ENCODE measurements at places on chromosomes 6 and 20.

DNA sequence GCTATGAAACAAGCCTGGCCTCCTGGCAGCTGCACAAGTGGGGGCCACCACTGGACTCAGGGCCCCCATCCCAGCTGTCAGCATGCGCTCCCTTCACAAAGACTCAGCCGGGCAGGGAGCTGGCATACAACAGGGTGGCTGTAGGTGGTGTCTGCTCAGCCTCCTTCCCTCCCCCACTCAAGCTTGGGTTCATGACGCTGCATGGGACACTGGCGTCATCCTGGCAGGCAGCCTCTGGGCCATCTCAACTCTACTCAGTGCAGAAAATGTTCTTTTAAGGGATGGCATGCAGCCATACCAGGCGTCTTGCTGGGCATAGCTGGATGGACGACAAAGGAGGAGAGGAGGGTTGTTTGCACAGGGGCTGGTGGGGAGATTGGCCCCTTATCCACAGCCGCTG lies 30.5 kb downstream of the SAYSD1 start:
- peak; percentile 10 for DNase-seq

GRCh38 chr6:44842616-44843015 lies 455.1 kb downstream of the CDC5L start:
- DNase-seq = no peak

GRCh38 chr20:9298906-9299305 lies 215.5 kb upstream of the LAMP5 start:
- no peak for DNase-seq

DNA sequence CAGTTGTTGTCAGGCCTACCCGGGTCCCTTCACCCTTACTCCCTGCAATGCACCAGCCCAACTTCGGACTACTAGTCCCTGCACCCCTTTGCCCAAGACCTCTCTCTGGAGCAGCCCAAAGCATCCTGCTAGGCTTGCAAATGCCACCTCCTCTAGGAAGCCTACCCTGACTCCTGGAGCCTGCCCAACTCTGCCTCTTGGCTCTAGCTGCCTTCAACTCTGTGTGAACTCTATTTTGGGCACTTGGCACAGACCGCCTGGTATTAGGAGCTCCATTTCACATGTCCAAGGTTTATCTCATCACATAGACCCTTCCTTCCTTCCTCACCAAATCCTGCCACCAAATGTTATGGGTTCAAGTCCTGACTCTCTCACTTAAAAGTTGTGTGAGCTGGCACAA lies 80.6 kb downstream of the MDGA1 start:
- DNase-seq = no peak

- no peak for DNase-seq
Measured at GRCh38 chr6:169944061-169944337, 192.6 kb downstream of the ERMARD start.

DNA sequence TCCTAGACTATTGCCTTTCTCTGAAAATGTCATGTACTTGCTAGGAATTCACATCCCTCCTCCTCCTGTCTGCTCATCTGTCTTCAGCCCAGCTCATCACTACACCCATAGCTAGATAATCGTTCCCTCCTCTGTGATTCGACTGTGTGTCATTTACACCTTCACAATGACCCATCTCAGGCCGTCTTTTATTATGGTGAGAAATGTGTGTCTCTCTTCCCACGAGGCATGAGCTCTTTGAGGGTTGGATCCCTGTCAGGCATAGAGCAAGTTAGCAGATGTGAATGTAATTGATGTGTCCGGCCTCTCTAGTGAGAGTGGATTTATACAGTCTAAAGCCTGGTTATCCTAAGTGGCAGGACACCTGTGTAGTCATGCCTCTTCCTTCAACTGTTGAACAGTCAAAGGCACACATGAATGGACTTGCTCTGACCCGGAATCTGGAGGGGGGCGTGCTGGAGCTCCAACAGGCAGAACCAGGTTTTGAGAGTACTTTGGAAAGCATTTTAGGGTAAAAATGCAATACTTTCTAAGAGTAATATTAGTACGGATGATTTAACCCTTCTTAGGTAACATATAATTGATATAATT lies 182.1 kb downstream of the UTRN start:
- DNase-seq = no peak

DNA sequence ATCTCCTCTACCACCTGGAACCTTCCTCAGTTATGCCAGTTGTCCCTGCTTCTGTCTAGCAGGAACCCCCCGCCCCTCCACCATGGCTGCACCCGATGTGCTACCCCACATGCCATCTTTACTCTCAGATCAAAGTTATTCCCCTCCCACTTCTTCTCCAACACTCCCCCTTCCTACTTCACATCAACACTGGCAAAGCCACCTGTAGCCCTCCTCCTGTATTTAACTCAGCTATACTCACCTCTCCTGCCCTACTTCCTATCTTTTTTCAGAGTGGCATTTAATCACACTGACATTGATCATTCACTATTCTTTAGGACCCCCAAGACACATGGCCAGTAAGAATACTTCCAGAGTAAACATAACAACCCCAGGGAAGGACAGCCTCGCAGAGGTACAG lies 84.3 kb downstream of the MBOAT1 start:
- no peak for DNase-seq

- DNase-seq = no peak
Measured at GRCh38 chr6:72950114-72950860, 275.0 kb downstream of the KHDC1L start.

DNA sequence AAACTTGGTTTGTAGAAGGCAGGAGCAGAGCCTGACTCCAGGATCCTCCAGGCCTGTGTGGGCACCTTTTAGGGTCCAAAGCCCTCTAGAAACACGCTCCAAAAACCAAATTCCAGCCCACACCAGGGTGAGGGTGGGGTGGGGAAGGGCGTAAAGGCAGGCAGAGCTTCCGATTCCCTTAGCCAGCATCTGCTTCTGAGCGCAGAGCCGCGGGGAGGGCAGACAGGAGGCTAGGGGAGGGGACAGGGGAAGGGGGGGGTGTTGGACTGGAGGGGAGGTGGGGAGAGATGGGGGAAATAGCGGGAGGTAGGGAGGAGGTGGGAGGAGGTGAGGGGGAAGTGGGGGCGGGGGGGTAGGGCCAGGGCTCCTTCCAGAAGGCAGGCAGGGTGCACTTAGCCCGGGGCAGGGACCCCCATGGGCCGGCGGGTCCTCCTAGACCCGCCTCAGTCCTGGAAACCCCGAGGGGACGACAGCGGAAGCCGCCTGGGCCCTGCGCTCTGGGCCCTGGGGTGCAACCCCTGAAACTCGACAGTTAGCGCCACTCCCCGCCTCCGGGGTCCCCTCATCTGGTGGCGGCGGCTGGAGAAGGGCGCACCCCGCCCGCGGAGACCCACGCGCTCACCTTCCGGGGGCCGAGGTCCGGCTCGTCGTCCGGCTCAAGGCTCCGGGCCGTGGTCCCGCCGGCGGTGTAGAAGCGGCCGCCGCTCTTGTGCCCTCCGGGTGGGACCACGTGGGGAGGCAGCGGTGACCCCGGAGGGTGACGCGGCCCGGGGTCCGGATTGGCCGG lies 22.0 kb upstream of the FRMD1 start:
- no peak for DNase-seq

GRCh38 chr20:48482790-48483189 lies 345.0 kb downstream of the PREX1 start:
- no peak for DNase-seq

- peak; percentile 32 for DNase-seq
Measured at GRCh38 chr6:13338038-13338437, 9.7 kb upstream of the TBC1D7 start.

GRCh38 chr20:50995506-50995905 lies 27.4 kb downstream of the KCNG1 start:
- DNase-seq = no peak

DNA sequence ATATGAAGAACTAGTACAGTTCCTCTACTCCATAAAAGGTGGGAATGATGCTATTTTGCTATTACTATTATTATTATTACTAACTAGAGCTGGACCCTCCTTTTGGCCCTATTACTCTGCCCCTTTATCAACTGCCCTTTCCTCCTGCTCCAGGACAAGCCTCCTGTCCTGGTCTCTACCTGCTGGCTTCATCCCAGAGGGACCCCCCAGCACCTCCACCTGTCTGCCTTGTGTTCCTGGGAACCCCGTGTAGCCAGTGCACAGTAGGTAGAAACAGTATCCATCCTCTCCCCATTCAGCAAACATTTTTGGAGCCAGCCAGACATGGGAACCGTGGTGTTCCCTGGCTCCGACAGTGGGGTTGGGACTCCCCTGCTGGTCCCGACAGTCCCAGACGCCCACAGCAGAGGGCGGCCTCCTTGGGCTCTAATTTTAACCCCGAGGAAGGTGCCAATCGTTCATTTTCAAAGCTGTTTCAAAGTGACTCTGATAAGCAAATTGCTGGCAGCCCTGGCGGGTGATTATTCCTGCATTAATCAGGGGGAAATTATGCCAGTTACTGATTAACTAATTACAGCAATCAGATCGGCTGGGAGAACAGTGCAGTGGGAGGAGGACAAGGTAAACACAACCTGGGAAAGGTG lies 44.2 kb upstream of the MDGA1 start:
- no peak for DNase-seq

DNA sequence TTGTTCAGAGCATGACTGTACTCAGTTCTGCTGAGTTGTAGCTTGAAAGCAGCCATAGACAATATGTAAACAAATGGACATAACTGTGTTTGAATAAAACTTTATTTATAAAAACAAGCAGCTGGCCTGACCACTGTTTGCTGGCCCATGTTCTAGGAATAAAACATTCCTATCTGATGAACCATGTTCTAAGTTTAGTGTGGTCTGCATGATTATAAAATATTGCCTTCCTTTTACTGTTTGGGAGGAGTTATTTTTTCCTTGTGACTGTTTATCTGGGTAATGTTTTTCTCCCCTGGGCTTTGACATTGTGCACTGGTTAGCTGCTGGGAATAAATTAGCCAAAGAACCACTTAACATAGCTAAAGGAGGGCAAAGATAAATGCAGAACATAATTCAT lies 55.1 kb downstream of the CDS2 start:
- no peak for DNase-seq

- DNase-seq = no peak
Measured at GRCh38 chr6:112663698-112664097, 316.6 kb downstream of the RFPL4B start.

- DNase-seq = no peak
Measured at GRCh38 chr20:1656844-1657243, 735 bp downstream of the SIRPG start.

- no peak for DNase-seq
Measured at GRCh38 chr6:3878048-3878666, 29.0 kb downstream of the FAM50B start.

- peak; percentile 73 for DNase-seq
Measured at GRCh38 chr6:107670792-107671199, 153.3 kb downstream of the SCML4 start.

DNA sequence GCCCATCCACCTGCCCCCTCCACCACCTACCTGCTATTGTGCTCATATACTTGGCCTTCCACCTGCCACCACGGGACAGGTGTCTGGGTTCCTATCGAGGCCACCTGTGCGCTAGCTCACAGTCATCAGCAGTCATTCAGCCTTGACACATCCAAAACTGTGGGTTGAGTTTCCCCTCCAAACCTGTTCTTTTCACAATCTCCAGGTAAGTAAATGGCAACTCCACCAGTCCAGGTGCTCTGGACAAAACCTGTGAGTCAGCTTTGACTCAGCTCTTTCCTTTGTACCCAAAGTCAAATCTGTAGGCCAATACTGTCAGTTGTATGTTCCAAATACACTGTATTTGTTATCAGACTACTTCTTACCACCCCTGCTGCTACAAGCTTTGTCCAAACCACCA lies 52.6 kb downstream of the SPTLC3 start:
- no peak for DNase-seq

- DNase-seq = no peak
Measured at GRCh38 chr6:35149891-35150566, 8.9 kb upstream of the TCP11 start.

GRCh38 chr6:41591859-41592502 lies 45.8 kb downstream of the FOXP4 start:
- peak; percentile 75 for DNase-seq

- DNase-seq = no peak
Measured at GRCh38 chr20:32477594-32478512, 107.3 kb downstream of the NOL4L start.

GRCh38 chr6:139743664-139744437 lies 369.4 kb upstream of the CITED2 start:
- no peak for DNase-seq

- DNase-seq = no peak
Measured at GRCh38 chr6:3747100-3747737, 4.3 kb downstream of the PXDC1 start.

- DNase-seq = no peak
Measured at GRCh38 chr6:152727507-152727906, 23.1 kb upstream of the VIP start.

DNA sequence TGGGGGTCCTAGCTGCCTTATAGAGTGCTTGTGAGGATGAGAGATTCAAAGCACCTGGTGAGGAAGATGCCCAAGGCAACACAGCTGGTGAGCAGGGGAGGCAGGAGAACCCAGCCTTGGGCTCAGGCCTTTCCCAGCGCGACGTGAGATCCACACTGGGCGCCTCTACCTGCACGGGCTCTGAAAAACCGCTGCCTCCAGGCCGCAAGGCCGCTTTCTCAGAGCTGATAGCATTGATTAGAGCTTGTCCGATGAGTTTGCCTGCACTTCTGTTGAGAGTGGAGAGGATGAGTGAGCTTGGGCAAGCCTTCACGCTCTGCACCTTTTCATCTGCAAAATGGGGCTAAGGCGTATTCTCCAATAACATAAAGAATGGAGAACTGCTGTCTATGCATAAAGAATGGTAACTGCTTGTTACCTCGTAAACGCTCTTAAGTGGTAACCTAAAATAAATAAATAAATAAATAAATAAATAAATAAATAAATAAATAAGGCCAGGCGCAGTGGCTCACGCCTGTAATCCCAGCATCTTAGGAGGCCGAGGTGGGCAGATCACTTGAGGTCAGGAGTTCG lies 916 bp downstream of the PABPC1L start:
- DNase-seq = no peak

GRCh38 chr6:26211963-26212362 lies 124.7 kb downstream of the HFE start:
- DNase-seq = no peak

DNA sequence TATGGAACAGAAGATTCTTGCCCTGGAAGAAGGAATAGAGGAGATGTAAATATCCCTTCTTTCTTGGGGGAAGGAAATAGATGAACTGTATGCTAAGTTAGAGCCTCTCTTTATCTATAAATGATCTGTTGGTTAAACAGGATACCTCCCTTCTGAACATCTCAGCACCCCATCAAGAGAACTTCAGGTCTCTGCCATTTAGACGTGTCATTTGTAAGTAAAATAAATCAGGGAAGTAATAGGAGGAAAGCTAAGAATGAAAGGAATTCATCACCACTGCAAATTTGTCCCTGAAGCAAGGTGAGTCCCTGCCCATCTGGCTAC lies 42.5 kb upstream of the TNFAIP3 start:
- no peak for DNase-seq

DNA sequence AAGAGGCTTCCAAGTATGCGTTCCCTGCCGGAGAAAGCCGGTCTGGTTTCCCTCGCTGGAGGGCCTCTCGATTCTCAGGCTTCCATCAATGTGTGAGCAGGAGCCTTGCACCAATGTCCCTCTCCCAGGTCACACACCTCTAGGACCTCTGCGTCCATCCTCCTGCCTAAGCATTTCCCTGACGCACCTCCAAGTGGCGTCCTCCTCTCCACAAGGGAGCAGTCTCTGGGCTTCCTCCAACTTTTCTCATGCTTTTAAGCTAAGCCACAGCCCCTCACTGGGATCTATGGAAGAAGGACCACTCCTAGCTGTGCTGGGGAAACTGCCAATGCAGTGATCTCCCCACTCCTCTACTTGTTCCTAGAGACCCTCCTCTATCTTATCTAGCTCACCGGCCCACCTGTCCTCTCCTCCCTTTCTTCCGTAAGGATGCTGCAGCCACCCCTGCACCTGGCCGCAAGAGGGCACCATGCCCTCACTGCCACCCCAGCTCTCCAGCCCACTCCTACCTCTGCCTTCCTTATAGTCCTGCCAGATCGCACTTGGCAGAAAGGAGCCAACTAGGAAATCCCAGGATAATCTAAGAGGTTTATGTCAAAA lies 258.7 kb downstream of the LRFN2 start:
- no peak for DNase-seq

Data from pons (tissue), 1 donor.